ENCODE measurements at places on chromosomes 4 and X.

DNA sequence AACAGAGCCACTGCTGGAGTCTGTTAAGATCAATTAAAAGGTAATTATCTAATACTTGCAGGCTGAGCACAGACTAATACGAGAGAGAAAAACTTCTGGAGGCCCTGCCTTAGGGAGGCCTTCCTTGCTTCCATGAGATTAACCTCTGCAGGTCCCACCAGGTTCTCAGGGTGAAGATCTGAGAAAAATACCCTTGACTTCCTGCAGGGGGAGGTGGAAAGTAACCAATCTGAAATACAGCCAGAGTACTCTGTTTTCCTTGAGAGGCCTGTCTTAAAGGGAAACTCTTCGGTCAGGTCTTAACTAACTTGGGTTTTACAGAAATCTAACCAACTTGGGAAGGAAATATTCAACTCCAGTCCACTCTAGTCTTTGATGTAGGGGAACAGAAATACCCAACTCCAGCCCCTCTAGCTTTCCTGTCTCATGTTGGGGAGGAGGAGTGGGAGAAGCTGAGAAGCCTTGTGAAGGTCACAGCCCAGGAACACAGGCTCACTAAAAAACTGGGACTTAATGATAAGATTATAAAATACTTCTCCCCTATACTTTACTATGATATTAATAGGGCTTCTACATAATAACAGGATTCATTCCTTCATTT is 77.1 kb downstream of the TBCK start:
- peak; percentile 49 for DNase-seq

GRCh38 chrX:14932136-14932535 is 58.9 kb downstream of the MOSPD2 start:
- DNase-seq: no peak

DNA sequence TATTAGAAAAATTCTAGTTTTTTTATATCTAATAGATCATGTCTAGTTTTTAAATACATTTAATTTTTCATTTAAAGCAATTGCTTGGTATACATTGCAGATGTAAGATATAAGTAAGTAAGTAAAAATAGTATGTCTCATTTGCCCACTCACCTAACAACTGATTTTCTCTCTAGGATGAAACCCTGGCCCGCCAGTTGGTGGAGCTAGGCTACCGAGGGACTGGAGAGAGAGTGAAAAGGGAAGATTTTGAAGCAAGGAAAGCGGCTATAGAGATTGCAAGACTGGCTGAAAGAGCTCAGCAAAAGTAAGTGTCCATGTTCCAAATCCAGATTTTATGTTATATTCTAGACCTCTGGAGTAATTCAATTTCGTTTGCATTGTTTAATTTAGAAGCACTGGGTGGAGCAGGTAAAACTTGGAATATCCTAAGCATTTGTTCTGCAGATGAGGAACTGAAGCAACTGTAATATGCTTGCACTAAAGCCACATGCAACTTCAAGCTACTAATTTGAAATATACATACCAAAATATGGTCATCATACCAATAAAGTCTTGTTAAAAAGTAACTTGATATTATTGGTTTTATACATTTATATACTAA is 27.1 kb downstream of the CFAP299 start:
- peak; percentile 63 for DNase-seq

GRCh38 chr4:59728496-59728895 is 1471.6 kb upstream of the ADGRL3 start:
- DNase-seq: no peak

- DNase-seq: no peak
These were observed 30.4 kb downstream of the FAT1 start for GRCh38 chr4:186693159-186693815.

GRCh38 chr4:138826322-138826721 is 189.3 kb upstream of the NOCT start:
- DNase-seq: no peak

DNA sequence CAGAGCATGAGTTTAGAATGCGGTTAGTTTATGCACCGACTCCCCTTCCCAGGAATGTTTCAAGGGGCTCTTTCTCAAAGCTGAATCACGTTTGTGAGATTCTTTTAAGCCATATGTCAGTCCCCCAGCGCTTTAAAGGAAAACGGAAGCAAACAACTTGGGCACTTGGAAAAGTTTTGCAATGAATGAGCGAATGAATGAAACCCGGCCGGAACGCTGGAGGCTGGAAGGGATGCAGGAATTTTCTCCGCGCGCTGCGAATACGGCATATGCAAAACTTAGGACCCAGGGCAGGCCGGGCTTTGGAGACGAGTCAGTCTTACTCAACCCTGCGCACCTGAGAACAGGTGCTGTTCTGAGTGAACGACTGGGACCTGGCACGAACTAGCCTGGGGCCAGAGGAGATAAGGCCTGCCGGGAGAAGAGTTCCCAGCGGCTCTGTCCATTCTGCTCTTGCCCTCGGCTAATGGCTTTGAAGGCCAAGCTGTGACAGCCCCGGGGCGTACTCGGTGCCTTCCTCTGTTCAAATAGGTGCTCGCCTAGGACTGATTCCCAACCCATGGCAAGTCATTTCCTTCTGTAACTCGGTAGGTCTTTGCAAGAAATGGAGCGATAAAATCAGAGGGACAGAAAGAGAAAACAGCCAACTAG is 743 bp upstream of the NRK start:
- peak; percentile 62 for DNase-seq

- DNase-seq: no peak
These were observed 187.8 kb downstream of the FRAS1 start for GRCh38 chr4:78244705-78245485.

DNA sequence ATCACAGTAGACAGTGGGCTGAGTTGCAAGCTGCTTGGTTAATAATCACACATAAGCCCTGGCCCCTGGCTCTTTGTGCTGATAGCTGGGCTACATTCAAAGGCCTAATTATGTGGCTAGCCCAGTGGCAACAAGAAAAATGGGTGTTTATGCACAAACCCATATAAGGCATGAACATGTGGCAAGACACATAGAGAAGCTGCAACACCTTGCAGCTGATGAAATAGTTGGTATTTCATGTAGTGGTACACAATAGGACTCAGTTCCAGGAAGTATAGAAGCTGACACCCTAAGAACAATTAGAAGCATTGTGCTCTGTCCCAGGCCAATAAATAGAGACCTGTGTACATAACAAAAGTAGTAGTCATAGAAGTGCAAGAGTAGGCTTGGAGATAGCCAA is 14.6 kb upstream of the ZNF630 start:
- DNase-seq: no peak

DNA sequence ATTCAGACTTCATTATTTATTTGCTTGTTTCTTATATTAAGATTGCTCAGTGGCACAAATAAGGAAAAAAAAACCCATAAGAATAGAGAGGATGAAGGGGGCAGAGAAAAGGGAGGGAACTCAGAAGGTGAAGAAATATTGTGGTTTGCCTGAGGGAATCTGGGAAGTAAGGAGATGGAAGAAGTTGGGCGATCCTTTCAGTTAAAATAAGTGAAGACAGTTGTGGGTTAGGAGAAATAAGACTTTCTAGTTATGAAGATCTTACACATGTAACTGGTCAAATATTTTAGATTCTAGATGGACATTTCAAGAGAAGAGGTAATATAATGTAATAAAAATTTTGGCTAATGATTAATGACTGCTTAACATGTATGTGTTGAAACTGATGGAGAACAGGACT is 138.7 kb upstream of the LIMCH1 start:
- no peak for DNase-seq

DNA sequence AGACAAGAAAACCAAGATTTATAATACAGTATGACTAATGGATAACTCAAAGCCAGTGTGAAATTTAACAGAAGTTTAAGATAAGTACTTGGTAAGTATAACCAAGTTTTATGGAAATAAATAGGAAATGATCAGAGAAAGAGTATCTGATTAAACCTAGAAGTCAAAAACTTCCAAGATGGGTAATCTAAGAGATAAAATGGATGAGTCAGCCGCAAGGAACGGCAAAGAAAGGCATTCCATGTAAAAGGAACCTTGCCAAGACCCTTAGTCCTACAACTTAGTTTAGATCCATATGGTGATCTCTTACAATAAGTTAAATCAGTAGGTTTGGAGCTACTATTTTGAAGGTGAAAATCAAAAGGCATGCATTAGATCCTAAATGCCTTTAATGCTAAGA is 34.8 kb downstream of the LIN54 start:
- no peak for DNase-seq

DNA sequence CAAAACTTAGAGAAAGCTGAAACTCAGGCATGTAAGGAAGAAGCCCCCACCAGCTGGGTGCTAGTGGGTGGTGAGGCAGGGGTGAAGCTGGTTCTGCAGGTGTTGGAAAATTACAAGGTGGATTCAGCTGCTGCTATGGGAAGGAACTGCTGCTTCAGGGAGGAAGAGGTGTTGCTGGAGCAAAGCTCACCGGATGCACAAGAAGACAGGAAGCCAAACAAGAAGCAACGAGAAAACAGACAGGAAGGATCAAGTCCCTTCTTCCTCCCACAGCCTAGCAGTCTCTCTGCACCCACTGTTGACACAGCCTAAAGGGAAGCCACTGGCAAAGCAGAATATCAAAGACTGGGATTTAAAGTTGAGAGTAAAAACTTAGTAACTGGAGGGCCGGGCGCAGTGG is 100.2 kb upstream of the JADE1 start:
- DNase-seq: no peak

GRCh38 chr4:78659264-78659663 is 107.7 kb downstream of the ANXA3 start:
- no peak for DNase-seq

GRCh38 chr4:40354158-40354557 is 19.0 kb downstream of the CHRNA9 start:
- DNase-seq: no peak

- no peak for DNase-seq
These were observed 680.4 kb downstream of the DMD start for GRCh38 chrX:32530802-32531403.

DNA sequence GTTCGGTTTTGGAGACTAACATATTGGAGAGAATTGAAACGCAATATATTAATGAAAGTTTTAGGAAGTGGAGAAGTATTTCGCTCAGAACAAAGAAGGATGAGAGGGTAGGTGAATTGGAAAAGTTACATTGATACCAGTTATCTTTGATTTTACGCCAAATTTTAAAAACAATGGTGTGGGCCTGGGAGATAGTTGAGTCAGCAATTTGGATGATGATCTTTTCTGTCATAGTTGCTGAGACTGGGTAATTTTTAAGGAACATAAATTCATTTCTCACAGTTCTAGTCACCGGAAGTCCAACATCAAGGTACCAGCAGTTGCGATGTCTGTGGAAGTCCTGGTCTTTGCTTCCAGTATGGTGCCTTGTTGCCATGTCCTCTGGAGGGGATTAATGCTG is 644.8 kb upstream of the LCORL start:
- DNase-seq: no peak

- no peak for DNase-seq
These were observed 1.2 kb upstream of the IDS start for GRCh38 chrX:149506349-149506748.

DNA sequence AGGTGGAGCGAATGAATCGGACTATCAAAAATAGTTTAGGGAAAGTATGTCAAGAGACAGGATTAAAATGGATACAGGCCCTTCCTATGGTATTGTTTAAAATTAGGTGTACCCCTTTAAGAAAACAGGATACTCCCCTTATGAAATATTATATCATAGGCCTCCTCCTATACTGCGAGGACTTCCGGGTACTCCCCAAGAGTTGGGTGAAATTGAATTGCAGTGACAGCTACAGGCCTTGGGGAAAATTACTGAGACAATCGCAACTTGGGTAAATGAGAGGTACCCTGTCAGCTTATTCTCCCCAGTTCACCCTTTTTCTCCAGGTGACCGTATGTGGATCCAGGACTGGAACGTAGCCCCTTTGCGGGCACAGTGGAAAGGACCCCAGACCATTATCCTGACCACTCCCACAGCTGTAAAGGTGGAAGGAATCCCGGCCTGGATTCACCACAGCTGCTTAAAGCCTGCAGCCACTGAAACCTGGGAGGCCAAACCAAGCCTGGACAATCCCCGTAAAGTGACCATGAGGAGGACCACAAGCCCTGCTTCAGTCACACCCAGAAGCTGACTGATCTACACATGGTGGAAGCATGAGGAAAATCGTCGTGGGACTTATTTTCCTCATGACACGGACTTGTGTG is 1138.1 kb downstream of the ARAP2 start:
- no peak for DNase-seq

DNA sequence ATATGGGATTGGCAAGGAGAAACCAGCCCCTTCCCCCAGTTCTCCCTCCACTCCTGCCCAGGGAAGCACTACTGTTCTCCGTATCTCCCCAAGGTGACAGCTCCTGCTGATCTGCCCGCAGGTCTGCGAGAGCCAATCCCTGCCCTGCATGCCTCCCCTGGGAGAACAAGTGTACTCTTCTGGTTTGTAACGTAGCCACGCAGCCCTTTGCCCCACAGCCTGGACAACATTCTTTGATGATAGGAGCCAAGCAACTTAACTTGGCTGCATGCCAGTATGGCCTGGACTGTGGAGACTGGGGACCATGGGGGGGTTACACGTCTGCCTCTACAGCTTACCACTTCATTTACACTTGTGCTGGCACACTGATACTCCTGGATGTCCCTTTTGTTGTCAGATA is 2.0 kb downstream of the STBD1 start:
- no peak for DNase-seq

GRCh38 chr4:183094393-183095198 is 4.5 kb upstream of the WWC2 start:
- no peak for DNase-seq

DNA sequence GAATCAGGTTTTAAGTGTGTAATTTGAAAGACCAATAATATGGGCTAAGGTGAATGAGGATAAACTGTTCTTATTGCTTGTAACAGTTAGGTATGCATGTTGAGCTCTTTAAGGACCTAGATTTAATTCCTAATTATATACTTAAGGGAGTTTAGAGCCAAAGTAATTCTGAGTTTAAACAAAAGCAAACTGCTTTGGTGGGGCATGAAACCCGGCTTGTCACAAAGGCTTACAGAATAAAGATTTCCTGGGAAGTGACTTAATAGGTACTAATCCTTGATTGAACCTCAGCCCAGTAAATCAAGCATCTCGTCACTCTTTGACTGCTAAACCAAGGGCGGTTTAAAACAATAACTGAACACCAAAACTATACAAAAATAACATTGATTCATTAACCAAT is 1324.2 kb downstream of the RPA4 start:
- no peak for DNase-seq

Data from ecto neural progenitor cell (in vitro differentiated cells).